ENCODE measurements at places on chromosomes 6 and 20.

GRCh38 chr6:84278321-84278998, 51.0 kb upstream of the CEP162 start:
- no peak for DNase-seq

DNA sequence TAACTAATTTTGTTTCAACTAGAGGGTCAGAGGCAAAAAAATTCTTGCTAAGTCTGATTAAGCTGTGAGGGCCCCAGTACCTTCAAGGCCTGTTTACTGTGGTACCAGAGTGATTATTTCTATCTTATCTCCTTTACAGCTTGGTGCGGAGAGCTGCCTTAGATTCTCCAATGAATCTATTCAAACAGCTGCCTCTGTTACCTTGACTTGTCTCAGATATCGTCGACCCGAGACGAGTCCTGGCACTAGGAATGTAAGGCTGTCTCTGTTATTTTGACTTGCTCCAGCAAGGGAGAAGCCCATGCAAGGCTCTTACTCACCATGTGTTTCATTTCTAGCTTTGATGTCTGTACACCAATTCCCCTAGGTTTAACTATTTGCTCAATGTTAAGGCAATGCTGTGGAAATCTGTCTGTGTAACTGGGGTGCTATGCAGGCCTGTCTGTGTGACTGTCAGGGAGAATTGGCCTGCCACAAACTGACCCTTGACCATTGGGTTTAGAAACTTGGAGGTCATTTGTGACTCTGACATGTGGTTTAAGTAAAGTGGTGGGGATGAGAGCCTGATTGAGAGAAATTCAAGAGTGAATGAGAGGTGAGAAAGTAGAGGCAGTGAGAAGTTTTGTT, 10.4 kb upstream of the FKBPL start:
- DNase-seq: no peak

DNA sequence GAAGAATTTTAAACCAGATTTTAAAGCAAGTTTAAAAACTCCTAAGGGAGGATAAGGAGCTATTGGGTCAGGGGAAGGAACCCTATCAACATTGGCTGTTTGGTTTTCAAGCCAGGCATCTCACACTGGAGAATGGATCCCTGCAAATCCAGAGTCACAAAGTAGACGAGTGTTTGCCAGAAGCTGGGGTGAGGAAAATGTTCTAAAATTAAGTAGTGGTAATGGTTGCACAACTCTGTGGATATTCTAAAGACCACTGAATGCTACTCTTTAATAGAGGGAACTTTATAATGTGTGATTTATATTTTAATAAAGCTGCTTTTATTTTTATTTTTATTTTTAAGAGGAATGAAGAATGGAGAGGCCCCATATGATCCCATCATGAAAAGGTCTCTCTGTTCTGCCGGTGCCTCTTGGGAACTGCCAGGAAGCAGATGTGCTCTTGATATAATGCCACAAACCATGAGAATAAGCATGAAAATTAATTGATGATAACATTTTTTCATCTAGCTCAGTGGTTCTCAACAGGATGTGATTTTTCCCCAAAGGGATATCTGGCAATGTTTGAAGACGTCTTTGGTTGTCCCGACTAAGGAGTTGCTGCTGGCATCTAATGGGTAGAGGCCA, 379.0 kb upstream of the CNR1 start:
- DNase-seq: no peak

- peak; percentile 47 for DNase-seq
These were observed 56.7 kb downstream of the TRIM27 start for GRCh38 chr6:28867086-28867409.

GRCh38 chr6:104301951-104302350, 557.8 kb downstream of the HACE1 start:
- DNase-seq: no peak

GRCh38 chr6:170404697-170405096, 98.1 kb downstream of the FAM120B start:
- DNase-seq: no peak

GRCh38 chr6:154648188-154648887, 84.9 kb upstream of the SCAF8 start:
- no peak for DNase-seq

DNA sequence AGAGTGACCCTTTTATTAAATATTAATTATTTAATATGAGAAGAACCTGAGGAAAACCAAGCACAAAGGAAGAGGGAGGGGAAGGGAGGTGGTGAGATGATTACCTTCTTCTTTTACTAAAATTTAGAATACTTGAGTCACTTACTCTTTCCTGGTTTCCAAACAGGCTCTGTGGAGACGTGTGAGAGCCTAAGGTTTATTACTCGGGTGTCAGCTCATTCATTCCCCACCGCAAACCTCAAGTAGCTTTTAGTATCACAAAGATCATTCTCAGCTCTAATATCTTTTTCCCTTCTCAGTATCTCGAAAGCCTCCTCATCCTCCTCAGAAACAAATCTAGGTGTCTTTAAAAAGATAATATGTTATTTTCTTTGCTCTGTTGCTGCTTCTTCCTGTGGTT, 497.2 kb upstream of the JARID2 start:
- no peak for DNase-seq

- DNase-seq: no peak
These were observed 731 bp downstream of the TUBB2B start for GRCh38 chr6:3226481-3227362.

DNA sequence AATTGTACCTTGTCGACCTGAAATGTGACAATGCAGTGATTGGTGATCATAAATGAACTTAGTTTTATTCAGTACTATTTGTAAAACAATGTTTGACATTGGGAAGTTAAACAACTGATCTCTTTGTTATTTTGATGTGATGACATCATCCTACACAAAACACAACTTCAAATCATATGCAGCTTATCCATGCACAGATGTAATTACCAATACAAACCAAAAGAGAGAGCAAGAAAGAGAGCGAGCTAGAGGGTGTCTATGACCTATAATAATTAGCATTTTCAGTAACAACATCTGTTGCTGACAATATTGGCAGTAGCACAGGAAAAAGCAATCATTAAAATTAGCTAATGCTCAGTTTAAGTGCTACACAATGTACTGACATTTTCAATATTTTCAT, 320.9 kb downstream of the UTRN start:
- DNase-seq: no peak

- no peak for DNase-seq
These were observed 23.5 kb downstream of the UCKL1 start for GRCh38 chr20:63932606-63933160.

GRCh38 chr6:146211646-146212045, 182.8 kb downstream of the GRM1 start:
- no peak for DNase-seq

DNA sequence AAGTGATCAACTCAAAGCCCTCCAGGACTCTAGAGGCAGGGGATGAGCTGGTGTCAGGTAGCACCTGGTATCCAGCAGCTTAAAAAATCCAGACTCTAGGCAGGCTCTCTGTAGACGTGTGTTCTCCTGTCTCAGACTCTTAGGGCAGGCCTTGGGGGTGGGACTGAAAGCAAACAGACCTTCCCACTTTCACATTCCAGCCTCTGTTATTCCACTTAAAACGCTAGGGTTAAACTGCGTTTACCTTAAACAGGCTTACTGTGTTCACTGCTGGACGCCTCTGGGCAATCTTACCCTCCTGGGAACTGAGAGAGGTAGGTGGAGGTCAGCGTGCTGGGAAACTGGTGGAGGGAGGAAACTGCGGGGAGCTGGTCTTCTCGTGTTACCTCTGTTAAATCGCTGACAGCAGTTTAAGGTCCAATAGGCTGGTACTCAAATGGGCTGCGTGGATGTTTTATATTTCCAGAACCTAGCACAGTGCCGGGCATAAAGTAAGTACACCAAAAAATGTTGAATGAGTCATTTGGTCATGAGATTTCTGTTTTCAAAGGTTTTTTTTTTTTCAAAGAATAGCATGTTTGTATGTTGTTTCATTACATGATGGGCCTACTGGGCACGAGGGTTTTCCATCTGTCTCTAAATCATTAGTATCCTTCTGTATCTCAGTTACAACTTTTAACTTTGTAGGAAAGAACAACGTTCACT, at the start of gene GCNT2:
TSS of gene GCNT2 (plus strand) at position 248 of the 705 bp plus-strand sequence. CDS start 7,561 bp downstream, outside the sequence.
- no peak for DNase-seq

DNA sequence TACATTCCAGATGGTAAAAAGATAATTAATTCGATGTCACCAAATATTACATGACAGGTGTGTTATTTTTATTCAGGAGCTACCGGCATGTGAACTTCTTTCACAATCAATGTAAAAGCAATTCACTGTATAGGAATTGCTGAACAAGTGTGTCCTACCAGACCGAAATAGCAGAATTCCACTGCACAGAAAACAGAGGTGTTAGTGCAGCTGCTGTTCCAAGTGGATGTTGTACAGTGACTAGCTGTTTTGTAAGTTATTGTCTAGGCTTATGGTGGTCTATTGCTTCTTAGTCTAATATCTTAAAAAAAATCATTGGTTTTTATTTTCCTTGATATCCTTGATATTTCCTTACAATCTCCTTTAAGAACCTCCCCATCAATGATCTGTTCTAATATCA, 107.4 kb downstream of the COL19A1 start:
- no peak for DNase-seq

- DNase-seq: no peak
These were observed 135.8 kb upstream of the NEDD9 start for GRCh38 chr6:11368264-11368663.

GRCh38 chr6:117591405-117591804, 10.9 kb downstream of the GOPC start:
- DNase-seq: no peak

- no peak for DNase-seq
These were observed 71.5 kb downstream of the DLGAP4 start for GRCh38 chr20:36377348-36378326.

GRCh38 chr20:38114353-38114791, 50.7 kb downstream of the TGM2 start:
- DNase-seq: no peak

DNA sequence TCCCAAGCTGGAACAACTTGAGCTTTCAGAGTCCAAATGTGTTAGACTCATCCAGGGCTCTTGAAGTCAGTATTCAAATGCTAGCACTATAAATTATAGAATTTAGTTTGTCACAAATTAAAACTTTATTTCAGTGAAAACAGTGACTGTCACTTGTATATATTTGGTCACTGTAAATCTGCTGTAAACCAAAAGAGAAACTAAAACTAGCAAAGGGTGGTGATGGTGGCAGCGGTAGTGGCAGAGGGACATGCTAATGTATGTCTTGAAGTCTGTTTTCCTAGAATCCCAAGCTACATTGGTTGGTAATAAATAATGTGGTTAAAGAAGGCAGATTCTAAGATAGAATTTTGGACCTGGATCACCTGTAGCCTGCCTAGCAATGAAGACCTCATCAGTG, 140.4 kb upstream of the CENPW start:
- DNase-seq: no peak

DNA sequence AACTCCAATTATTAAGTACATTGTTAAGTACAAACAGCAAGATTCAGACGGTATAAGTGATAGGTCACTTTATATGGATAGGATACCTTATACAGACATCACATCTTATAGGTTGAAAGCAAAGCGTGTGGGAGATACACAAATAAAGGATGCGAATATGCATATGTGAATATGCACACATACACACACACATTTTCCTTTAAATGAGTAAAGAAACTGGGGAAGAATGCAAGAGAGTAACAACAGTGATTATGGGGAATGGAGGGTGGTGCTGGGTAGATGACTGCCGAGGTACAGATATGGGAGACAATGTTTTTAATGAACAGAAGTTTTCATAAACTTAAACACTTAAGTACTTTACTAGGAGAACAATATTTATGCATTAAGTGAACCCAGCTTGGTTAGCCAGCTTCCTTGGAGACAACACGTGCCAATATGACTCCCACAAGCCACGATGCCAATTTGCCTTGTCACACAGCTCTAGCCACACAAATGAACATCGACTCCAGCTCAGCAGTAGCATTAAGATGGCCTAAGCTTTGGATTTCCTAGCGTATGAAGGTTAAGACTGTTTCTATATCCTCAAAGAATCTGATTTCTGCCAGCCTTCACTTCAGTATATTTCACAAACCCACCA, 96.6 kb downstream of the EPB41L2 start:
- no peak for DNase-seq

DNA sequence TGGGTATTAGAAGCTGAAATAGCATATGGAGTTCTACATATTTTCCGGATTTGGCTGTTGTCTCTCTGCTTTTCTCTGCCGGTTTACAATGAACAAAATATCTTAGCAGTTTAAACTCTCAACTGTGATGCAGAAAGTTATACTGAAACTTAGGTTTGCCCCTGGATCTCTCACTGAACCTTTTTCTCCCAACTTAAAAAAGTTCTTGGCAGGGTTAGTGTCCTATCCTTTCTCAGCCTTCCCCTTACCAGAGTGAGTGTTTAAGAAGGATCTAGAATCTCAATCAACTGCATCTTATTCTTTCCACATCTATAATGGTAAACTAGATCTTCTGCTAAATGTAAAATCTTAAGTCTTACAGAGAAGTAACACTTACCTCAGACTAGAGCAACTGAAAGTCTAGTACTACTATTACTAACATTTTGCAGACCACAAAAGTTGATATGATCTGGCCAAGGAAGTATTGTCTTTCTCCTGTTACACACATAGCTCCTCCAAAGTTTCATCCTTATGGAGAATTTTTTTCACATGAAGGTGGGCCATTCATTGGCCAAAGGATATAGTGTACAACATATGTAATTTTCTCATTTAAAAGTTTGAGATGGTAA, 392.3 kb upstream of the RUNX2 start:
- no peak for DNase-seq

DNA sequence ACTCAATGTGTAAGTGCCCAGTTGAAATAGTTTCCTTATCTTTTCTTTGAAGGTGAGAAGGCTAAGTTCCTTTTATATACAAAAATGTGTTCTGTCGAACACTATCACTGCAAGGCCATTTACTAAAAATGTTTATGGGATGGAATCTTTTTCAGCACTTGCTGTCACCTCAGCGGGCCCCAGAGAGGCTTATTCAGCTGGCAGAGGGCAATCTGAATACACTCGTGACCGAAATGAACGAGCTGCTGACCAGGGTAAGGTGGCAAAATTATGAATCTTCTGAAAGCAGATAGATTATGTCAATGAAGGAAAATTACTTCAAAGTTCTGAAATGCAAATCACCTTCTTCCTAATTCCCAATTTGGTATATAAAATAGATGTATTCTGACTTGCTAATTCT, 340.2 kb downstream of the ARHGAP18 start:
- no peak for DNase-seq

DNA sequence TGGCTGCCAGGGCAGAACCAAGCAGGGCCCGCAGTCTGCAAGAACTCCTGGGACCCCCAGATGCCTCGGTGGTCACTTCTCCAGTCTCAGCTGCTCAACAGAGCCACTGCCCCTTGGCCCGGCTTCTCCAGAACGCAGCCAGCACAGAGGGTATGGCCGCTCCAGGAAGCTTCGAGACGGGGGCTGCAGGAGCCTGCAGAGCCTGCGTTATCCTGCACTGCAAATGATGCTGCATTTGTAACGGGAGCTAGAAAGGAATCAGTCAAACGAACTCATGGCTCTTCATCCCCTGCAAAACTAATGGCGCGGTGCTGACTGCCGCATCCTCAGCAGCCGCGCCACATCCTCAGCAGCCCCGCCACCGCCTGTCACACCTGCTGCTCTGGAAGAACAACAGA, 254.9 kb downstream of the TAF4 start:
- no peak for DNase-seq

- DNase-seq: no peak
These were observed 7.8 kb downstream of the UBE3D start for GRCh38 chr6:83057705-83058321.
